ENCODE measurements at places on chromosomes 1 and 21.

DNA sequence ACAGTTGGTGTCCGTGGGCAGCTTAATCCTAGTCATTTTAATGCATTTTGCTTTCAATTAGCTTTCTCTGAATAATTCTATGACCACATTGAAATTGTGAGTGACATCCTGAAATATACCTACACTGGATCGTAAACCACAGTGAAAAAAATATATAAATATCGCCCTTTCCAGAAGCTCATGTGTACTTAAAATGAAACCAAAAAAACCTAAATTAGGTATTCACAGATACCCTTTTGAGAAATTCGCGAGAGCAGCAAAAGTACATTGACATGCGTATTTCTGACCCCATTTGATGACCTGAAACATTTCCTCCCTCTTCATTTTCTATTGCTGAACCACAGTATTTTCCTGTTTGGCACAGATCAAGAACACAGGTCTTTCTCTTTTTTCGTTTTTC, 253.8 kb downstream of the LTN1 start:
- DNase-seq, result no peak

DNA sequence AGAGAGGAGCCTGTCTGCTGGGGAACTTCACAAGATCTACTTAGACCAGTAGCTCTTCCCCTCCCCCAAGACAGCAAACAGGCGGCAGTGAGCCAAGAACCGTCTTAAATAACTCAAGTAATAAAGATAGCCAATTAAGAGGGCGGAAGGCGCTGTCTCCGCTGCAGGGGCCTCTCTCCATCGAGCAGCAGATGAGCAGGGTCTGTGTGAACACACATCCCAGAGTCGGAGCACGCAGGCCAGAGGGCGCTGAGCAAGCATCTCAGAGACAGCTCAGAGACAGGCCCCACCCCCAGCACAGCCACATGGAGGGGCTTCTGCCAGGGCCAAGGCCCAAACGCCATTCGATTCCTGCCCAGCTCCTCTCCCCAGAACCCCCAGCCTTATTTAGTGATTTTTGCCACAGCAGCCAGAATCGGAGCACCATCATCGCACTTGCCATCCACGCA, 11.1 kb downstream of the IFFO2 start:
- DNase-seq, result no peak

DNA sequence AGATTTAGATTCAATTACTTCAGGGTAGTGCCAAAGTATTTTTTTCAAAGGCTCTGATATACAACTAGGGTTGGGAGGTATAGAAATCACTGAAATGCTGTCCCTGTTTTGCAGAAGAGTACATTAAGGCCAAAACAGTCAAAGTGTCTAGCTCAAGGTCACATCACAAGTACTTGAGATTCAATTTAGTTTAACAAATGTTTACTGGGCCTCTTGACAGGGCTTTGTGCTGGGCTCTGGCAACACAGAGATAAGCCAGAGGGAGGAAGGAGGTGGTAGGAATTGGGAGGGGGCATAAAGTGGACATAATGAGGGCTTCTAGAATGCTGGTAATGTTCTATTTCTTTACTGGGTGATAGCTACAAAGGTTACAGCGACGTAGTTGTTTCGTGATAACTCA, 2.3 kb upstream of the SLC9A1 start:
- no peak for DNase-seq

DNA sequence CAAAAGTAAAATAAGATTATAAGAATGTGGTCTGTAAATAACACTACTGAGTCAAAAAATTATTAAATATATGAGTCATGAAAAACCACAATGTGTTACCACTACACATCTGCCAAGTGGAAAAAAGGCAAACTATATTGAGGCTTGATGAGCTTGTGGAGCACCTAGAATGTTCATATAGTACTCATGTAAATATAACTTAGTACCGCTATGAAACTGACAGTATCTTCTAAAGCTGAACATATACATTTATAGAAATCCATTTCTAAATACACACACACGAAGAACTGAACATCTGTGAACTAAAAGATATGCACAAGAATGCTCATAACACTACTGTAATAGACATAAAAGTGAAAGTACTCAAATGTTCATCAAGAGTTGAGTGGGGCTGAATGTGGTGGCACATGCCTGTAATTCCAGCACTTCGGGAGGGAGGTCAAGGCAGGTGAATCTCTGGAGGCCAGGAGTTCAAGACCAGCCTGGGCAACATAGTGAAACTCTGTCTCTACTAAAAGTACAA, 18.5 kb upstream of the GBP3 start:
- DNase-seq, result no peak

DNA sequence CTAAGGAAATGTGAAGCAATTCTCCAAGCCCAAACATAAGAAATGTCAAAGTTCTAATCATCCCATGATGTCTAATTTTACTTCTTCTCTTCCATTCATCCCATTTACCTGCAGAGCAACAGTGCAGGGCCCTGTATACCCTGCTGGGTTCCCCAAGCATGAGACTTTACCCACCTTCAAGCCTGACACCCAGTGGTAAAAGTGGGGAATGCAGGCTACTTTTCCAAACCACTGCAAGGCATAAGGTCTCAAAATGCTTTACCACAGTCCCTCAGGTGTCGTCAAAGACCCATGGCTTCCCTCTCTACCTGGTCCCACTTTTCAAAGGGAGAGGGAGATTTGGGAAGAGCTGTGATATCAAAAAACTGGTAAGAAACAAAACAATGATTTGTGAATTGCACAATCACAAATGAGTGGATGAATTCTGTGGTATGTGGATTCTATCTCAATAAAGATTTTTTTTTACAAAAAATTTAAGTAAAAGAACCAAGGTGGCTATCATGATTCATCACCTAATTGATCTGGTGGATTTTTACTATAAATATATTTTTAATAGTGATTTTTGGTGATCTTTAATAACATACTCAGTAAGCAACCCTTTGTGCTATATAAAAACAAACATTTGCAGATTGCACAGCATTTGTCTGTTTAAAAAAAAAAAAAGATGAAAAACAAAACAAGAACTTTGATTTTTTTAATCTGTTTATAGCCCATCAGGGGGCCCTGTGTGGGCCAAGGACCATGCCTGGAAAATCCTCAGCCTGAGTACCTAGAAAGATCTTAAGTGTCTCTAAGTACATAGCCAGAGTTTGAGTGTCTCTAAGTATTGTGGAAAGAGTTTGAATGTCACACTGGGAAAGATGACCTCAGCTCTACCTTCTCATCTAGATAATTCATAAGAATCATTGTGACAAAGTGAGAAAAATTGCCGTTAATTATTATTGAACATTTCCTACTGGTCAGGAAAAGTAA, 73.1 kb upstream of the GJB5 start:
- DNase-seq, result peak; percentile 52

DNA sequence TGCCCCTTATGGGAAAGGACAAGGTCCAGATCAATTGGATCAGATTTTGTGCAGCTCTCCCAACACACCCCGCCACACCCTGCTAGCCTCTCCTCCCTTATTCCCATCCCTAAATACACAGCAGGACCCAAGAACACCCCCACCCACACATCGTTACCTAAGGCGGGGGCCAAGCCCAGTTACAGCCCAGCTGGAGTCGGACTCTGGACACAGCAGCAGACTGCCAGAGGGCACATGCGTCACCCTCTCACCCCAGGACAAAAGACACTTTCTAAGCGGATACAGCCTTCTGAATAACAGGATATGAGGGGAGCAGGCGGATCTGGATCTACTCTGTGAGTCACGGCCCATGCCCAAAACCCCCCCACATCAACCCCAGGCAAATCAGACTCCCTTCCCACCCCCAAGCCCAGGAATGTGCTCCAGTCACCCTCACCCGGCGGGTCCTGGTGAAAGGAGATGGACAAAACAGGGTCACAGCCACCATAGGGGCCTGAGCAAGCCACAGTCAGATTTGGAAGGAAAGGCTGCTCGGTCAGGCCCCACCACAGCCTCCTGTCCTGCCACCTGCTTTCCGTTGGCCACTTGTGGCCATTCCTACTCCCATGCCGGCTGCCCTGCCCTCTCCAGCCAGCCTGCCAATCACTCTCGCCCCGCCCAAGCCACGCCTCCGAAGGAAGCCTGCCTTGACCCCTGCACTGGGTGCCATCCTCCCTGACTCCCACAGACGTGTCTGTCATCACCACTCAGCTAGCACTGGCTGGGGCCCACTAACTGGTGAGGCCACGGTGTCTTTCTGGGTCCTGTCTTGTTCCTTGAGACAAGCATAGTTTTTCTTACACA, 4.0 kb downstream of the S100A16 start:
- DNase-seq, result no peak

GRCh38 chr1:185440877-185441276, 123.8 kb upstream of the IVNS1ABP start:
- DNase-seq, result no peak

GRCh38 chr1:147169171-147169570, 3.1 kb downstream of the PRKAB2 start:
- no peak for DNase-seq

GRCh38 chr1:107679411-107679953, 285.5 kb downstream of the VAV3 start:
- no peak for DNase-seq

DNA sequence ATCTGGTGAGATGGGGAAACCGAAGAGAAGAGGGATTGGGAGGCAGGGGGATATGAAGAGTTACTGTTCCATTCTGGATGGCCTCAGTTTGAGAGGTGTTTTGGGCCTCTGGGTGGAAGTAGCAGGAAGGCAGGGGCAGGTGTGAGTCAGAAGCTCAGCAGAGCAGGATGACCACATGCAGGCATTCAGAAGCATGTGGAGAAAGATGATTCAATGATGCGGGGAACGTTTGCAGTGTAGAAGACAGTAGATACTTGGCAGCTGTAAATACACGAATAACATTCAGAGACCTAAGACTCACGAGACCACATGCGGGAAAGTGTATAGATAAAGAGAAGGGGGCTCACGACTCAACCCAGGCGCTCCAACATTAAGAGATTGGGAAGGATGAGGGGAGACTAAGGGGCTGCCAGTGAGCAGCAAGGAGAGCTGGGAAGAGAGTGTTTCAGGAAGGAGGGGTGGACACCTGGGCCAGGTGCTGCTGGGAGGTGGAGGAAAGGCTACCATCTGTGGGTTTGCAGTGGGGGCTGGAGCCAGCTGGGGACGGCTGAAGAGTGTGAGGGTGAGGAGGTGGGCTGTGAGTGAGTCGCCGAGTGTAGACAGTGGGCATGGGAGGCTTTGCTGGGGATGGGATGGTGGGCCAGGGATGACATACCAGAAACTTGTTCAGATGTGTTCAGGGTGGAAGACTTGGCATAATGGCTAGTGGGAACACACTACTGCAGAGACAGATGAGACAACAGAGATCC, 5.8 kb upstream of the EPS8L3 start:
- no peak for DNase-seq

DNA sequence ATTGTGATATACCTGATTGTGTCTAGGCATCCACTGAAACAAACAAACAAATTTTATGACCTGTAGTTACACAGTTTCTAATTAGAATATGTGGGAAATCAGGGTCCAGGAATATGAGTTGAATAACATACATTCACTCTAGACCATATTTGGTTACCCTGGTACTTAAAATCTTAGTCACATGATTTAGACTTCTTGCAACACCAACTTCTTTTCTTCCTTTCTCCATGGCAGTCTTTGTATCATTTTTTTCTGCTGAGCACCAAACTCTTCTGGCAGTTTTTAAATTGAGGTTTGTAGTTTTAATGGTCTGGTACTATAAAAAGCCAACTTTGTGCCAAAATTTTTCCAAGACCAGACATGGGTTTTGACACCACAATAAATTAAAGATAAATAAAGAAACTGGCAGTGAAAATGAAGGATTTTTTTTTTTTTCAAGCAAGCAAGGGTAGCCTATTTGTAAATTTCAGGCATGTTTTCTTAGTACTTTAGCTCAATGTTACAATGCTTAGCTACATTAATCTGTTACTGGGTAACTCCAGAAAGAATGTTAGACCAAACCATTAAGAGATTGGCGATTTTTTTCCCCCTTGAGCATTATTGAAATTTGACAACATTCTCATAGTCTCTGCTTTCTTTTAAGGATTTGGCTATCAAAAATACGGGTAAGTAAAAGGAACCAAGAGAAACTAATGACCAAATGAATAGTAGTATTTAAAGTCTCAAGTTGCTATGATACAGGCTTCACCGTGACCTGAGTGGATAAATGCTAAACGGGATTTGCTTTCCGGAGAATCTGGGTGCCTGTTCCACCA, 108.5 kb downstream of the NFIA start:
- DNase-seq, result no peak

DNA sequence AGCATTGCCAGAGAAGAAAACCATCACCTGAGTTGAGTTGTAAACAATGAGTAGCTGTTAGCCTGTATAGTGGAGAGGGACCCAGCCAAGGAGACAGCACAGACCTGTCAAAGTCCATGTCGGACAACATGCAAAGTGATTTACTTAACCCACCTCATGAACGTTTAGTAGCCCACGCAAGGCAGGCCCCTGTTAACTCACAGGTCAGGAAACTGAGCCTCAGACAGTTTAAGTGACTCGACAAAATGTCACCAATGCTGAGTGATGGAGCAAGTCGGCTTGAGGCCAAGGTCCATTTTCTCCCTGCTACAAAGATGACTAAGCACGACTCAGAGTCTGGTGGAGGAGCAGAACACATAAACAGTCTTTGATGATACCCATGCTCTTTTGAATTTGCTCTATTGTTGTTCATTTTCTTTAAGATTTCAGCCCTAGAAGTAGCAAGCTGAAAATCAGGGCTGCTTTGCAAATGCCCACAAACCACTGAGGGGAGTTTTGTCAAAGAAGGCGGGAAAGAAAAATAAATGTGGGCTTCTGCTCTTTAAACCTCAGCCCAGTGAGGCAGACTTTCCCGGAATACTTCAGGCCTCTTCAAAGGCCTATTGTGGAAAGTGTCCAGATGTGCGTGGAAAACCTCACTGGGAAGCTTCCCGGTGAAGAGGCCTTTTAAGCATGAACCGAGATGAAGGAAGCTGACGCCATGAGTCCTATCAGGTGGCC, 83.8 kb upstream of the HOOK1 start:
- DNase-seq, result no peak

DNA sequence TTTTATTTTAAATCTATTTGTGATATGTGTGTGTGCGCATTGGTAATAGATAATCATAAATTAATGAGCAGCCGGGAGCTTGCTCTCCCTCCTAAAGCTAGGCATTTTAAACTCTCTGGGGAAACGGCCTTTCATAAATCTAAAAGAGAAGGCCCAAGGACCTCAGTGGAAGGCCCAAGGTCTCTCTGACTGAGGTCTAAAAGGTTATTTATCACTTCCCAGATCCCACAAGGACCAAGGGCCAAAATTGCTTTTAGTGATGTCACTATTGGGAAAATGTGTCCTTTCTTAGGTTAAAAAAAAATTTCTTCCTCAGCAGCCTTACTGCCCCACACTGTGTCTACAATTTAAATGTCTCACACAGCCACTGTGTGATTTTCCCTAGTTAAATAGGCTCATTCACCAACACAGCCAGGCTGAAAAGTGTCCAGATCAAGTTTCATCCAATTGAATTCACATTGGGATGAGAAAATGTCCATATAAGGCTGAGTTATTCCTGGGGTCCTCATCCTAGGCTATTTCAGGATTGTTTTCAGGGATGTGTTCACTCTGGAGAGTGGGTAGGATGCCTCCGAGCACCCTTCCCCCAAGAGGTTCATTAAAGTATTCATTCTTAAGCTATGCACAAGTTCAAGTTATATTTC, 46.1 kb downstream of the SLC44A3 start:
- no peak for DNase-seq

DNA sequence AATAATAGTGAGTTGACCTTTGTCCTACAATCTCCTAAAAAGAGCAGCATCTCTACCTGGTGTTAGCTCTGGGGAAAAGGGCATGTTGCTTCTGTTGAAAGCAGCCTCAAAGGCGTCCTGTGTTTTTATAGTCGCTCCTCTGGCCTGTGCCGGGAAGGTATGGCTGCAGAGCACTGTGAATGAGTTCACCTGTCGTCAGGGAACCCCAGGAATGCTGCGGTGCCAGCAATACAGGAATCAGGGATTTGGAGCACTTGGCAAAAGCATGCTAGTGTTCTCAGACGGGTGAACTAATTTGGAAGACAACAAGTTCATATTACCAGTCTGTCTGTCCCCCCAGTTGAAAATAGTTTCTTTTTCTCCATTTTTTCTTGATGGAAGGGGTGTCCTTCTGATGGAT, 60.3 kb upstream of the PGD start:
- DNase-seq, result no peak
